Activated CD8-positive, alpha-beta memory T cell treated with anti-CD3 and anti-CD28 coated beads for 1 hour (primary cell): ENCODE measurements at places on chromosomes 2 and 18.

GRCh38 chr2:240456447-240457222 is 21.2 kb downstream of the GPC1 start:
- no peak for DNase-seq

DNA sequence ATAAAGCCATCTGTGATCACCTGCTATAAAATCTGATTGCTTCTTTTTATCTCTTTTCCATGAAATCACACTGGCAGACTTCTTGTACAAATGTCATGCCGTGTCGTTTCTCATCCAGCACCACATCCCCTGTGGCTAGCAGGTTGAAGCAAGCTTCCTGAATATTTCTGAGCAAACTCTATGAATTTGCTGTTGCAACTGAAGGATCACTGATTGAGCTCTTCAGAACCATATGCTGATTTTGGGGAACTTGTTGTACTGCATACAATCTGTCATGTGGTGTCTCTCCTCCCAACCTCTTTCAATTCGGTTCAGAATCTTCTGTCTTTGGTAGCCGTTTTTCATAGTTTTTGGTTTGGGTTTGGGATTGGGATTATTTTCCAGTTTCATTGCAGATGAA is 57.7 kb upstream of the RBMS1 start:
- DNase-seq: no peak

DNA sequence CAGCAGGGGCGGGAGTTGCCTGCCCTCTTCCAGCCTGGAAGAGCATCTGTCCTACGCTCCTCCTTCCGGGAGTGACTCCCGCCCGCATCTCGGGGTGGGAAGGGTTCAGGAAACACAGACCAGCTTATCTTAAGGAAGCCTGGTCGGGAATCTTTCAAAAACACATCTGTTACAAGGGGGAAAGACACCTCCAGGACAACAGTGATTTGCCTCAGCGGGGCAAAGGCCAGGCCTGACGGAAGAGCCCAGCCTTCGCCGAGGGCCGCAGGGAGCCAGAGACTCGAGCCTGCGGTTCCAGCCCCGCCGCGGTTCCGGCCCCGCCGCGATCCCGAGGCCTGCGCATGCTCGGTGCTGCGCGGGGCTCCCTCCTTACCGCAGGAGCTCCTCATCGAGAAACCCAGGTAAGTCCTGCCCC is 38.1 kb upstream of the TGIF1 start:
- DNase-seq: no peak

DNA sequence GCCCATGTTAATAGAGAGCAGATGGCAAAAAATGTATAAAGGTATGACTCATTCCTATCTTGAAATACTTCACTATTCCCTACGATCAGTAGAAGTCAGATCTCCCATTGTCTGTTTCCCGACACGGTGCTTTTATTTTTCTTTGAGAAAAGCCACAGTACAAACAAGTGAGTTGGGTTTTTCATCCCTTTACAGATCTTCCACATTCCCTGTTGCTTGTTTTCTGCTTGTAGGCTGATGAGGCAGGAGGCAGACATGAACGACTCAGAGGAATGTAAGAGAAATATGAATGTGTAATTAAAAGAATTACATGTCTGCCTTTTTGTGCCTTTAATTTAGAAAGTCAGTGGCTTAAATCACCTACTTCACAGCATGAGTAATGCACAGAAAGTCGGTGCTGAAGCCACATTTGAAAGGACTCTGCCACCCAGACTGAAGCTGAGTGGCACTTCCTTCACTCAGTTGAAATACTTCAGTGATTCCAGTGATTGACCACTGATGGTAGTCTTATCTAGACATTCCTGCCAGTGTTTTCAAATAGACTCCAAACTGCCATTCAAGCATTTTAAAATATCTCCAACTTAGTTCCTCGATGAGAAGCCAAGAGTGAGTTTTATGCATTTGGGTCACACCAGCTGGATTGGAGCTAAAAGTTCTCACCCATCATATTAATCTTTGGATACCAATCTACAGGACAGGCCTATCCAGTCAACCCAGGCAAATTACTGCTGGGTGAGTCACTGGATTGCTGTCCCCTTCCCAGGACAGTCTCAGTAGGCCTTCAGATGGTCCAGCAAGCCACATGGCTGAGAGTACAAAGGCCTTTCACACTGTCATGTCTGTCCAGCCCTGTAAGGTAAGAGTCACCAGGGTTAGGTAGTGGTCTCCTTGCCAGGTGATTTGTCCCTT is 79.0 kb downstream of the COLEC12 start:
- no peak for DNase-seq

DNA sequence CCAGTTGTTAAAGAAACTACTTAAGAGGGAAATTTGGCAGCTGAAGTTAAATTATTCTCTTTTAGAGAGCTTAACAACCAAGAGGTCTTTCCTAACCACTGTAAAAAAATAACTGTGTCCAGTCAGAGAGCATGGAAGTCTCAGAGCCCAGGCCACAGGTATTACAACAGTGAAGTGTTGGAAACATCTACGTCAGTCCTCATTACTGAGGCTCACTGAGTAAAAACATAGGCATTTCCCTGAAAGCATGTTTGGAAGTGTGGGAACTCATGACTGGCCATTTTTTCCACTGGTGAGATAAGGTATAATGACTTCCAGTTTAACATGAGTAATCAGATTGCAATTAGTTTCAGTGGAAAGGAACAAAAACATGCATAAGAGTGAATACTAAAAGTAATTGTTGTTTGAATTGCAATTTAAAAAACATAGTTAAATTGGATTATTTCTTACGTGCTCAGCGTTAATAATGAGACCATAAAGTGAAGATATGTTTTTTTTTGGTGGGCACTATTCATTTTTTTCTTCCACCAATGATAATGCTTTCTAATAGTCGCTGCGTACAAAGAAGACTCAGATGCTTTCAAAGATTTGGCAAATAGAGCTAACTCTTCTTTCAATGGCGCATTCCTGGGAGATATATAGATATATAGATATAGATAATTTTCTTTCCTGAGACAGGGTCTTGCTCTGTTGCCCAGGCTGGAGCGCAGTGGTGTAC is 60.8 kb downstream of the EFEMP1 start:
- DNase-seq: no peak

DNA sequence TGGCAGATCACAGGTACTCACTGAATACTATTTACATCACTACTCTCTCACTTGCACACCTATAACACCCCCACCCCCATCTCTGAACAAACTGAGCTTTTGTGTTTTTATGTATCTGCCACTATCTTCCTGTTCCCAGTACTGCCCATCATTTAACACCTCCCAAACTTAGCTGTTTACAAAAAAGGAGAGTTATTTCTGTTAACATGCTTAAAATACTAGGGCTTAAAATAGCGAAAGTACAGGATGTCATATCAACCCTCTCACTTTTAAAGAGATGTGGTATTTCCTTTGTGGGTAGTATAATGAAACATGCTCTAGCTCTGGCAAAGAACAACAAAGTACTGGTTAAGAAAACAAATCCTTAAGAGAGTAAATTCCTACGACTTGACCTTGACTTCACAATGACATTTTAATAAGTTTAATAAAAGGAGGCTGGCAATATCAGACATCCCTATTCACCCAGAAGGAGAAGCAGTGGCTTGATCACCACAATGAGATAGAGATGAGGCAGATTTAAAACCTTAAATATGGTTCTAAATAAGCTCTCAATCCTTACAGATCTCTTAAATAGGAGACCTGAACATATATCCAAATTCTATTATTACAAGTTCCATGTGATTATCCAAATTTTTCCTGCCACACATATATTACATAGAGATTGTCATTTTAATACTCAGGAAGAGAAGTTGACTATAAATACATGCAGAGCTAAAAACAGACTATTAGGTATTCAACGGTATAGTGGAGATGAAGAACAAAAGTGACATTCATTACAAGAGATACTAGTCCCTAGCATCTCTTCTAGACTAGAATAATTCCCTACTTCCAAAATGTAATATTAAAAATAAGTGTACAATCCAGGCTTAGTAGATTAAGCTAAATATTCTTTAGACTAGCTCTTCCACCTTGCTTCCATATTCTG is 36.9 kb downstream of the TRAK2 start:
- no peak for DNase-seq

GRCh38 chr2:228447266-228447915 is 265.9 kb upstream of the SPHKAP start:
- no peak for DNase-seq

DNA sequence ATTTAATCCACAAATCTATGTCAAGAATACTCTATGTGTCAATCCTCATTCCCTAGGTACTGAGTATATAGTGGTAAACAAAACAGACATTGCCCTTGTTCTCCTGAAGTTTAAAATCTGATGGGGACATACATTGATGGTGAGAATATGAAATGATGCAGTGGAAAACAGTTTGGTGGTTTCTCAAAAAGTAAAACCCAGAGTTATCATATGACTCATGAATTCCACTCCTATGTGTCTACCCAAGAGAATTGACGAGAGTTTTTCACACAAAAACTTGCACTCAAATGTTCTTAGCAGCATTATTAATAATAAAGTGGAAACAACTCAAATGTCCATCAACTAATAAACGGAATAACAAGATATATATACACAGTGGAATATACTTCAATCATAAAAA is 586.7 kb downstream of the CCDC85A start:
- DNase-seq: no peak

DNA sequence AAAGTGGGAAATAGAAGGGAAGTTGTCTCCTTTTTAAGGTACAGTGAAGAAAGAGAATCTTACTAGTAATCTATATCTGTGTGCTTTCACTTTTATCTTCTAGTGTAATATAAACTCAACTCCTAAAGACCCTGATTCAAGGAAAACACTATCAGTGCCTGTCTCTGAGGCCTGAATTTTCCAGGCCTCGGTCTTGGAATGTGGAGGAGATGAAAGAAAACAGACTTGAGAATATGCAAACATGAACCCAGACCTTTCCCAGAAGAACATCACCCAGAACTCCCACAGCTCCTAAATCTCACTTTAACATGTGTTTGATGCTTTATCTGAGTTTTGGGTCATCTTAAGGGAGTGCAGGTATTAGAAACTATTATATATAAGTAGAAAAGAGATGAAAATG is 51.8 kb downstream of the EPB41L5 start:
- no peak for DNase-seq

DNA sequence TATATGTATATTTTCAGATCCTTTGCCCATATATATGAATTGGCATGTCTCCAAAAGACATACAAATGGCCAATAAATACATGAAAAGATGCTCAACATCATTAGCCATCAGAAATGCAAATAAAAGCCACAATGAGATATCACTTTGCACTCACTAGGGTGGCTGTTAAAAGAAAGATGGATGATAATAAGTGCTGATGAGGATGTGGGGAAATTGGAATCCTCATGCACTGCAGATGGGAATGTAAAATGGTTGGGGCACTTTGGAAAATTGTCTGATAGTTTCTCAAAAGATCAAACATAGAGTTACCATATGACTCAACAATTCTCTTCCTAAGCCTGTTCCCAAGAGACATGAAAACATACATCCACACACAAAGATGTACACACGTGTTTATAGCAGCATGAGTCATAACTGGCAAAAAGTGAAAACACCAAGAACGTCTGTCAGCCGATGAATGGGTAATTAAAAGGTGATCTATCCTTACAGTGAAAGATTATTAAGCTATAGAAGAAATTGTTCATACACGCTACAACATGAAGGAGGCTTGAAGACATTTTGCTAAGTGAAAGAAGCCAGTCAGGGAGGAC is 19.7 kb downstream of the NGEF start:
- no peak for DNase-seq

DNA sequence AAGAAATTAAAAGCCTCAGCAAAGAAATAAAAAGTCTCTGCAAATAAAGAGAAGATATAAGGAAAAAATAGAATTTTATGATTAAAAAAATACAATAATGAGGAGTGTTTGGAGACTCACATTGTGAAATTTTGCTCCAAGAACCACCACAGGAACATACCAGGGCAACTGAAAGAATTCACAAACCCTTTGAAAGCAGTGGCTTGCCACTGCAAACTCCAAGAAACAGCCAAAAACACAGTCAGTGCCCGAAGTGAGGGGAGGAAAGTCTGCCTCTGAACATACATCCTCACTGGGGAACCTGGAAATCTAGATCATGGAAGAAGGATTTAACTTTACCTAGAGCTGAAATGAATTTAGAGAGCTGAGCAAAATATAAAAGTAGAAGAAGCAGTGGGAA is 33.1 kb downstream of the EVA1A start:
- no peak for DNase-seq
